Body of pancreas (tissue), 4 donors: ENCODE measurements at places on chromosomes 4 and X. TPM values are rescaled to one million over a fixed set of nuclear protein-coding genes. Genes with fewer than 3 reads are reported as not detected.

HS3ST1 gene
- 0.99 TPM for total RNA-seq

RAB33B gene
- total RNA-seq, result 4.0 TPM

SPATA18 gene
- 4.0 TPM for total RNA-seq

POU3F4 gene
- total RNA-seq, result not detected

GAGE12F gene
- total RNA-seq, result not detected

UCHL1 gene
- total RNA-seq, result 26.5 TPM

- no peak for DNase-seq
- no peak overlapping the region for H3K27ac ChIP-seq
- no peak overlapping the region for H3K4me3 ChIP-seq
- H3K36me3 ChIP-seq, result no peaks in the 10 kb centered on the region
- H3K4me1 ChIP-seq, result no peaks in the 10 kb centered on the region
- no peaks in the 10 kb centered on the region for H3K27me3 ChIP-seq
Measured at GRCh38 chr4:180041576-180041975, 2201.6 kb upstream of the TENM3 start.

- DNase-seq, result peak; percentile 8
- H3K27ac ChIP-seq, result no peak overlapping the region
- no peaks in the 10 kb centered on the region for H3K36me3 ChIP-seq
- no peaks in the 10 kb centered on the region for H3K4me1 ChIP-seq
- H3K27me3 ChIP-seq, result no peaks in the 10 kb centered on the region
Measured at GRCh38 chr4:56752985-56753384, 68.5 kb downstream of the SPINK2 start.

- no peak for DNase-seq
- no peaks in the 10 kb centered on the region for H3K36me3 ChIP-seq
- no peak overlapping the region for H3K27ac ChIP-seq
- H3K4me1 ChIP-seq, result no peaks in the 10 kb centered on the region
- no peaks in the 10 kb centered on the region for H3K27me3 ChIP-seq
Measured at GRCh38 chr4:182808673-182809416, 108.3 kb downstream of the DCTD start.

DNA sequence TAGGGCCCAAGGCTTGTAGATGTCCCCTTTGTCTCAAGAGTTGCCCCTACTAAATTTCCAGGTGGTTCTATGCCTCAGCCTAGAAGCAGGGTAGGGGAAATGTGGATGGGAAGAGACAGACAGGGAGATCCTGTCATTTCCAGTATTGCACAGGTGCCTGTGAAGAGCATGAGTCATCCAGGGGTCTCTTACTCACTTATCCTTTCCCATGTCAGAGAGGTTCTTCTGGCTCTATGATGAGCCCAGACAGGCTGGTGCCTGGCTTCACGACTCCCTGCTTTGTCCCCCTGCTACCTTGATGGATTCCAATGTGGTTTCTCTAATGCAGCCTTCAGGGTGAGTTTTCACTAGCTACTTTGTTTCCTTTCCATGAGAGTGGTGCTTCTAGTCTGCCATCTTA, 35.2 kb upstream of the DDX60 start:
- no peak for DNase-seq
- H3K27ac ChIP-seq, result no peak overlapping the region
- H3K4me1 ChIP-seq, result no peaks in the 10 kb centered on the region
- H3K27me3 ChIP-seq, result no peaks in the 10 kb centered on the region
- no peak overlapping the region for H3K4me3 ChIP-seq

GRCh38 chr4:12691168-12691567, 793.0 kb downstream of the RAB28 start:
- DNase-seq, result no peak
- H3K4me1 ChIP-seq, result no peaks in the 10 kb centered on the region
- H3K27me3 ChIP-seq, result no peaks in the 10 kb centered on the region

DNA sequence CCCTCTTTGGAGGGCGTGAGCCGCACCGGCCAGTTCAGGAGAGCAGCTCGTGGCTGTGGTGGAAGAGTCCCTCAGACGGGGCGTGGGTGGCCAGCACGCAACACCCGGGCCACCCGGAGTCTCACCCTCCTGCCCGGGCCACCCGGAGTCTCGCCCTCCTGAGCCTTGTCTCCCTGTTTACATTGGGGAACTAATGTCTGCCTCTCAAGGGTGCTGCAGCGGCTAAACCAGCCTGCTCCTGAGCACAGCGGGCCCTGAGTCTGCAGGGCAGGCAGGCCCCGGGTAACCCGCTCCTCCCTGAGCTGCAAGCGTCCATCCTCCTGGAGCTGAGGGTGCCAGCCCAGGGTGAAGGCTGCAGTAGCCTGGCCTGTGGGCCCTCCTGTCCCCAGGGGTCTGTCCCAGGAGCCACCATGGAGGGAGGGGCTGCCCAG, 3.0 kb downstream of the PDE6B start:
- no peaks in the 10 kb centered on the region for H3K36me3 ChIP-seq
- no peak for DNase-seq
- H3K27ac ChIP-seq, result no peak overlapping the region

GRCh38 chr4:139030614-139031235, 15.1 kb downstream of the NOCT start:
- no peak overlapping the region for H3K4me3 ChIP-seq
- no peak overlapping the region for H3K27ac ChIP-seq
- no peaks in the 10 kb centered on the region for H3K27me3 ChIP-seq

DNA sequence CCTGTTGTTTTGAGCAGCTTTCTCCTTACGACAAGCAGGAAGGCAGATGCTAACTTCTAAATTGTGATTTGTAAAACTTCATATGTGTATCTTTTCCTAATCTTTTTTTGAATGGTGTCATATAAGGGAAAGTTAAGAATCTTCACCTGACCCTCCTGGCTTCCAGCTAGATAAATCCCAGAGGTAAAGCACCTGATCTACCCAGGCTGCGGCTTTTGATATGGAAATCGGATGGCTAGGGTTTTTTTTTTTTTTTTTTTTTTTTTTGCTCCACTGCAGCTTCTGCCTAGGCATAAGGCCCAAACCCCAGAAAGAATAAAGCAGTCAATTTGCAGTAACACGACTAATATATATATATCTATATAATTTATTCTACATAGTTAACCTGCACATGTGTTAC, 10.0 kb downstream of the MAB21L2 start:
- no peak overlapping the region for H3K27ac ChIP-seq
- H3K36me3 ChIP-seq, result no peaks in the 10 kb centered on the region
- H3K4me1 ChIP-seq, result no peaks in the 10 kb centered on the region
- H3K4me3 ChIP-seq, result no peak overlapping the region
- DNase-seq, result no peak
- H3K27me3 ChIP-seq, result no peaks in the 10 kb centered on the region

GRCh38 chr4:127217586-127218229, 415.0 kb upstream of the INTU start:
- H3K4me3 ChIP-seq, result no peak overlapping the region
- H3K4me1 ChIP-seq, result no peaks in the 10 kb centered on the region
- no peaks in the 10 kb centered on the region for H3K27me3 ChIP-seq
- no peak overlapping the region for H3K27ac ChIP-seq
- no peaks in the 10 kb centered on the region for H3K36me3 ChIP-seq

GRCh38 chr4:140344621-140345020, 28.8 kb upstream of the SCOC start:
- DNase-seq, result peak; percentile 34
- H3K27ac ChIP-seq, result peak overlapping the region; percentile 76
- H3K4me3 ChIP-seq, result no peak overlapping the region

DNA sequence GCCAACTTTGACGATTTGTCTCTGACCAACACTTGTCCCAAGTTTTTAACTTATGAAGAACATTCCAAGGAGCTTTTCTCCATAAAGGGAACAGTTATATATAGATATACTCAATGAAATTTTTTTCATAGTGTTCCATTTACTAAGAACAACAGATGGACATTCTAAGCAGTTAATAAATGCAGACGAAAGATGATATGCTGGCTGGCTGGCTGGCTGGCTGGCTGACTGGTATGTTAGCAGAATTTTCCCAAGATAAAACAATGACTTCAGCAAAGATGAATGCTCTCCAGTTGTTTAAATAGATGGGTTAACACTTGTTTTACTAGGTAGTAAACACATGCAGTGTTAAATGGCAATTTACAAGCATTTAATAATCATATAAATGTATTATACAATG, 62.2 kb downstream of the SPANXN3 start:
- no peak overlapping the region for H3K4me3 ChIP-seq
- DNase-seq, result no peak
- no peaks in the 10 kb centered on the region for H3K4me1 ChIP-seq

DNA sequence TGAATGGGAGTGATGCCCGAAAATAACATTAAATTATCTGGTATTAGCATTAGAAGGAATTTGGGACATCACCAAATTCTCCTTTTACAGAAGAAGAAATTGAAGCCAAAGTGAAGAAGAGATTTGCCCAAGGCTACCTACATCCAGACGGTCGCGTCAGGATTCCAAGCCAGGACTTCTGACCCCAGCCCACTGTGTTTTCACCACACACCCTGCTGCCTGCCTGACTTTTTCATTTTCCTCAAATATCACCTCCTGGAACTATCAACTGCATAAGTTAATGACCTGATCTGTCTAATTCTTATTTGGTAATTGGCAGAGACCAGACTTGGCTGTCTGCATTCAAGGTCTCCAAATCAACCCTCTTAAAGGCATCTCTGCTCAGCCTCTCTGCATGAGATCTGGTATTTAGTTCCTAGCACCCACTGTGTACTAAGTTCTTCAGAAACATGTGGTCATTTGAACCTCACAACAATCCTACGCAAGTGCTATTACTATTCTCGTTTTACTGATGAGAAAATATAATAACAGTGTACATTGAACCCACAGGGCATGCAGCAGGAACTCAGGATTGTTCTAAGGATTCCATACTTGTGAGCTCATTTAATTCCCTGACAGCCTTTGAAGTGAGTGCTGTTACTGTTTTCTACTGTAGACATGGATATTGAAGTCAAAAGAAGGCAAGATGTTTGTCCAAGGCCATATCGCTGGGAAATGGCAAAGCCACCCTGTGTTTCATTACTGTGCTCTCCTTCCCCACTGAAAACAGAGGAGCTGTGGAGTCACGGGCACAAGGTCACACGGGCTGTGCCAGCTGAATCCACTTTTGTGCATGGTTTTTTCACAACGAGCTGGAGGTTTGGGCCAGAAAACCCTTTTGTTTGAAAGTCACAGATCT, 195.2 kb upstream of the C1QTNF7 start:
- no peak overlapping the region for H3K27ac ChIP-seq
- DNase-seq, result no peak
- no peaks in the 10 kb centered on the region for H3K27me3 ChIP-seq
- H3K4me3 ChIP-seq, result no peak overlapping the region
- no peaks in the 10 kb centered on the region for H3K36me3 ChIP-seq

DNA sequence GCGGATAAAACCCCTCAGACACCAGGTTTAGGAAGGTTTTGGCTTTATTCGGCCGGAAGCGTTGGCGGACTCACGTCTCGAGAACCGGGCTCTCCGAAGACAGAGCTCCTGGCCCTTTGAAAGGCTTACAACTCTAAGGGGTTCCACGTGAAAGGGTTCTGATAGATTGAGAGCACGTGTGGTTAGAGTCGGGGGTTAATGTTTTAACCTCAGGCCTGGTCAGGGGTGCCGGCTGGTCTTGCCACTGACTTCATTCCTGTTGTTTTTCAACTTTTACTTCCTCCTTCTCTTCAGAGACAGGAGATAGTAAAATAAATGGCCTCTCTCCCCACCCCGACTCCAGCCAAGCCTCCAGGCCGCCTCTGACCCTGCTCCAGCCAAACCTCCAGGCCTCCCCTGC, 4.7 kb upstream of the ASMT start:
- no peaks in the 10 kb centered on the region for H3K4me1 ChIP-seq
- no peaks in the 10 kb centered on the region for H3K27me3 ChIP-seq
- H3K36me3 ChIP-seq, result no peaks in the 10 kb centered on the region

- H3K27ac ChIP-seq, result peak overlapping the region; percentile 94
- no peaks in the 10 kb centered on the region for H3K36me3 ChIP-seq
- no peaks in the 10 kb centered on the region for H3K27me3 ChIP-seq
- DNase-seq, result peak; percentile 68
- H3K4me3 ChIP-seq, result no peak overlapping the region
Measured at GRCh38 chrX:40174001-40174853, 76.5 kb upstream of the BCOR start.

DNA sequence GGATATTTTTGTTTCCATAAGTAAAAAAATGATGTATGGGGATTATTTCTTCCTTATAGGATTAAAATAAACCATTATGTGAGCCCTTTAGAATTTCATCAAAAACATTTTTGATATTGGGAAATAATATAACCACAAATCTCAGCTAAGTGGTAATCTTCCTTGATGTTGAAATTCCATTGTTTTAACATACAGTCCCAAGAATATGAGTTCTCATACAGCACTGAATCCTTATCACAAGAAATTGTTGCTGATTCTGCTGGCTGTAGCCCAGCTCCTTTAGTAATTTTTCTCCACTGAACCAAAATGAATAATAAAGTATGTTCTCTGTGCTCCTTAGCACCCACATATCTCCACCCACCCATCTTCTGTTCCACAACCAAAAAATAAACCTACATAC, 41.9 kb upstream of the FAM47B start:
- DNase-seq, result no peak
- no peak overlapping the region for H3K27ac ChIP-seq
- H3K36me3 ChIP-seq, result no peaks in the 10 kb centered on the region
- H3K4me1 ChIP-seq, result no peaks in the 10 kb centered on the region
- H3K4me3 ChIP-seq, result no peak overlapping the region

DNA sequence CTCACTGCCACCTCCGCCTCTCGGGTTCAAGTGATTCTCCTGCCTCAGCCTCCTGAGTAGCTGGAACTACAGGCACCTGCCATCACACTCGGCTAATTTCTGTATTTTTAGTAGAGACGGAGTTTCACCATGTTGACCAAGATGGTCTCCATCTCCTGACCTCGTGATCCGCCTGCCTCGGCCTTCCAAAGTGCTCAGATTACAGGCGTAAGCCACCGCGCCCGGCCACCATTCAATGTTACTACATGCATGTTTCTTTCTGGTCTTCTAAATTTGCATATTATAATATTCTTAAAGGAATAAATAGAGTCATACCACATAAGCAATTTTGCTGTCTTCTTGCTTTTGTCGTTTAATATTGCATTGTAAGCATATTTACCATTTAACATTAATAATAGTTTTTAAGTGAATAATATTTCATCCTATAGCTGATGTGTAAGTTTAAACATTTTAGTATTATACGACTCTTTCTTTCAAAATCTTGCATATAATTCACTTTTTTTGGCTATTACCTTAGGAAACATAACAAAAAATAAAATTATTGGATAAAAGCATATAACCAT, 1270.4 kb downstream of the ADGRL3 start:
- H3K4me3 ChIP-seq, result no peak overlapping the region
- H3K27ac ChIP-seq, result no peak overlapping the region
- no peaks in the 10 kb centered on the region for H3K36me3 ChIP-seq
- DNase-seq, result no peak
- no peaks in the 10 kb centered on the region for H3K27me3 ChIP-seq

GRCh38 chr4:78922207-78922606, 17.0 kb downstream of the PAQR3 start:
- H3K36me3 ChIP-seq, result no peaks in the 10 kb centered on the region
- no peaks in the 10 kb centered on the region for H3K4me1 ChIP-seq
- no peaks in the 10 kb centered on the region for H3K27me3 ChIP-seq
- DNase-seq, result no peak
- H3K4me3 ChIP-seq, result no peak overlapping the region

GRCh38 chrX:37753384-37753783, 26.5 kb upstream of the CYBB start:
- H3K4me1 ChIP-seq, result no peaks in the 10 kb centered on the region
- no peak overlapping the region for H3K4me3 ChIP-seq

GRCh38 chrX:27008486-27008885, 454.7 kb downstream of the PPP4R3C start:
- no peaks in the 10 kb centered on the region for H3K4me1 ChIP-seq
- no peaks in the 10 kb centered on the region for H3K27me3 ChIP-seq
- DNase-seq, result no peak

GRCh38 chrX:12984603-12985319, 9.9 kb downstream of the TMSB4X start:
- H3K4me3 ChIP-seq, result no peak overlapping the region
- H3K4me1 ChIP-seq, result peaks cover 41% of the 10 kb centered on the region
- H3K36me3 ChIP-seq, result no peaks in the 10 kb centered on the region
- no peaks in the 10 kb centered on the region for H3K27me3 ChIP-seq
- H3K27ac ChIP-seq, result peak overlapping the region; percentile 74
- DNase-seq, result peak; percentile 88

GRCh38 chrX:129115104-129115503, 408.2 kb downstream of the SMARCA1 start:
- no peak overlapping the region for H3K27ac ChIP-seq
- no peaks in the 10 kb centered on the region for H3K36me3 ChIP-seq
